ENCODE measurements at places on chromosomes 6 and 20.

GRCh38 chr6:31651602-31652191 is 764 bp downstream of the BAG6 start:
- no peak for DNase-seq

GRCh38 chr6:21395121-21395520 is 198.4 kb upstream of the SOX4 start:
- no peak for DNase-seq

GRCh38 chr20:52193886-52194545 is 2.4 kb upstream of the ZFP64 start:
- DNase-seq: no peak

DNA sequence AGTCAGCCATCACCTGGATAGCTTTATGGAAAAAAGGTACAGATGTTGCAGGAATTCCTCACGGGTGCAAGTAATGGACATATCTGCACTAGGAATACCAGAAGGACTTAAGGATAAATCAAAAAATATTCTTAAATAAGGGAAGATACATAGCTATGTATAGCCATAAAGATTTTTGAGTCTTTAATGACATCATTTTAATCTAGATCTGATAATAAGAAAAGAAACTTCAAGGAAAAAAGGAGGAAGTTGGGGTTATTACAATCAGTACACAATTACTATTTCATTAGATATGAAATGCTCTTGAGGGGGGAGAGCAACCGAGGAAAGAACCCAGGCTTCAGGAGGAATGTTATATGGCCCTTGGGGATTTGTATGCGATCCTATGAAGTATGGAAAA is 110.2 kb downstream of the FOXC1 start:
- DNase-seq: no peak

- no peak for DNase-seq
Observed at GRCh38 chr20:60087563-60088105, 129.4 kb downstream of the CDH26 start.

DNA sequence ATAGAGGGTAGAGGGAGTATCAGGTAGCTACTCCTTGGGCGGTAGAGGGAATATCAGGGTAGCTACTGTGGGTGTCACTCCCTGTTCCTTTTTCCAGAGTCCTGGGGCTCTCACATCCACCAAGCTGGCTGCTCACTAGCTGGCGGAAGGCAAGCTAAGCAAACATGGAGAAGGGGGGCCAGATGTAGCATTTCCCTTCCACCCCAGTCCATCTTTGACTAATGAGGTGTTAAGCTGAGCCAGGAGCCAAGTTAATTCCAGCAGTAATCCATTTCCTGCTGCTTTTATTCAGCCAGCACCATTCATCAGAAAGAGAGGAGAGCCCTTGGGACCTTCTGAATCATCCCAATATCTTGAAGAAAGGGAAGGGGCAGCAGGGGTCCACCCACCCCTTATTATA is 330.0 kb downstream of the ZFAND3 start:
- DNase-seq: no peak

DNA sequence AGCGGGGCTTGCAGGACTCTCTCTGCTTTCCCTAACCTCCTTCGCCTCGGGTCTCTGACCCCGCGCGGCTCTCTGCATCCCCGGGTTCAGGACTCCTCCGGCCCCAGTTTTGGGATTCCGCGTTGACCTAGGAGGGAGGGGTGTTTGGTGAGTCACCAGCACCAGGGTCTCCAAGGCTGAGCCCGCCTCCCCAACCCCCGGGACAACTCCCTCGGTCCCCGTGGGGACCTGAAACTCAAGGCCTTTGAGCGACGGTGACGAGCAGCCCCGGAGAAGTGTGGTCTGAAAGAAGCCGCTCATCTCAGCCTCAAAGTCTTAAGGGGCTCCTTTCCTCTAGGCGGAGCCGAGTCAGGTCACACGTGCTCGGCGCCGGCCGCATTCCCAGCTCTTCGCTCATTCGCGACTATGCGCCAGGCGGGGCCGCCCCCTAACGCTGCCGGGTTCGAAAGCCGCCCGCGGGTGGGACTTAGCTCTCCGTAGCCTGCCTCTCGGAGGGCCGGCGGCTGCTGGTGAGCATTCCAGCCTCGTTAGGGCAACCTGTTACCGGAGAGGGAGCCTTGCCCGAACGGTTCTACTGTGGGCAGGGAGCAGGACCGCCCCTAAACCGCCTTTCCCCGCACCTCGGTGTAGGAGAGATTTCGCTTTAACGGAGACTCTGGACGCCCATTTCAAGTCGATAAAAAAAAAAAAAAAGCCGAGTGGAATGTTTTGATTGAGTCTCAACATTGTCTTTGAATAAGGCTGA is 3.0 kb upstream of the PRDM13 start:
- DNase-seq: no peak

DNA sequence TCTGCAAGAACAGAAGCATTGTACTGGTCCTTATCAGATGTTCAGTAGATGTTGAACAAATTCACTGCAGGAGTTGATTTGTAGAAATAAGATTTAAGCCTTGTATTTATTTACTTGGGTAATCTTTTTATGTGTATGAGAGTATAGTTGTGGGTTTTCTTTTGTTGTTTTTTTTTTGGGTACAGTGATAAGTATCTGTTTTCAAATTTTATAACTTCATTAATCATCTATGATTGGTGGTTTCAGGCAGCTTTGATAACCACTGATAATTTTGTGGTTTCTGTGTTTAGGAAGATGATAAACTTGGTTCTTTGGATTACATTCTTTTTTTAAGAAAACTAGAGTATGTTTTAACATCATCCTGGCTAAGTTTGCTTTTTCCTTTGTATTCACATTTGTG is 2.8 kb downstream of the AFDN start:
- DNase-seq: no peak

GRCh38 chr20:20024942-20025341 is 7.8 kb downstream of the NAA20 start:
- no peak for DNase-seq

- no peak for DNase-seq
Observed at GRCh38 chr20:7850775-7851490, 89.3 kb downstream of the HAO1 start.

GRCh38 chr6:50681213-50681824 is 32.0 kb upstream of the TFAP2D start:
- DNase-seq: no peak

- DNase-seq: peak; percentile 25
Observed at GRCh38 chr6:150354754-150355571, 13.8 kb upstream of the IYD start.

DNA sequence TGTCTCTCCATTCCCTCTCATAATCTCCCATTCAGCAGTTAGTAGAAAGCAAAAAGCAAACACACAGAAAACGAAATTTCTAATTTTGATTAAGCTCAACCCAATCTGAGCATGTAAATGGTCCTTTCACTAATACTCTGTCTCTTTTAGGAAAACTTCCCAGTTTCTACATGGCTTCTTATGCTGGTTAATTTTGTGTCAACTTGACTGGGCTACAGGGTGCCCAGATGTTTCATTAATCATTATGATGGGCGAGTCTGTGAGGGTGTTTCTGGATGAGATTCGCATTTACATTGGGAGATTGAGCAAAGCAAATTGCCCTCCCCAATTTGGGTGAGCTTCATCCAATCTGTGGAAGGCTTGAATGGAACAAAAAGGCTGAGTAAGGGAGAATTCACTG is 142.2 kb downstream of the MBOAT1 start:
- DNase-seq: no peak

GRCh38 chr6:125747589-125748405 is 1.6 kb upstream of the HEY2 start:
- peak; percentile 82 for DNase-seq

GRCh38 chr6:326896-327537 is 34.7 kb downstream of the DUSP22 start:
- DNase-seq: no peak

DNA sequence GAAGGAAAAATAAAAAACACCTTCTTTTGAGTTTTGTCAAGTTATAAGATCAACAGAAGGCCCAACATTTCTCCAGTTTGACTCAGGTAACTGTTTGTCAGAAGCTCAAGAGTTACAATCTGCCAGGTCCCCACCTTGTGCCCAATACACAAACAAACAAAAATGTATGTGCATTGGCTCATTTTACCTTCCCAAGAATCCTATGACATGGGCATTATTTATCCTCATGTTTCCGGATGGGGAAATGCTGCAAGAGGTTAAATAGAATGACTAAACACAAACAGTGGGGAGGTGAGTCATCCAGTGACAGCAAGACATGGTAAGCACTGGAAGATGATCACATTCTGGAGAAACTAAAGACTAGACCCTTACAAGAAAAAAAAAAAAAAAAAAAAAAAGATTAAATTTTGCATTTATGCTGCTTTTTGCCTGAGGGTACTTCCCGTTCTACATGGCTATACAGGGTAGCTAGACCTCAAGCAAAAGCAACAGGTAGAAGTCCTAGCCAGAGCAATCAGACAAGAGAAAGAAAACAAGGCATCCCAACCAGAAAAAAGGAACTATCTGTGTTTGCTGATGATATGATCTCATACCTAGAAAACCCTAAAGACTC is 23.6 kb upstream of the ANKRD60 start:
- DNase-seq: no peak

GRCh38 chr6:57205550-57206328 is 16.4 kb downstream of the RAB23 start:
- no peak for DNase-seq

- DNase-seq: no peak
Observed at GRCh38 chr20:433300-433975, 25.3 kb downstream of the RBCK1 start.

GRCh38 chr20:1857466-1857865 is 37.7 kb upstream of the SIRPA start:
- no peak for DNase-seq

GRCh38 chr6:80181352-80182081 is 75.0 kb downstream of the BCKDHB start:
- DNase-seq: no peak

DNA sequence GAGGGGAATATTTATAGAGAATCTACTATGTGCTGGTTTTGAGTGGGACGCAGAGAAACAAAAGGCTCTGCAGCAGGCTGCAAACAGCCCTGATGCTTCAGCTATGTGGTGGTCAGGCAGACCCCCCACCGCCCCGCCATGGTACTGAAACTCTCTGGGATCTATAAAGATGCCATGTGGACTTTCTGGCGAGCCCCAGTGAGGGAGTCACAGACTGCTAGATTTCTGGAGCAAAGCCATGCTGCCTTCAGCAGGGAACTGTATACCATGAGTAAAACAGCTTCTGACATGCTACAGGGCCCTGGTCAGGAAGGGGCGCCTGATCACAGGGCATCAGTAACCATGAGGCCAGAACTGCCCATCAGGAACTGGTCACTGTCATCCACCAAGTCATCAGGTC is 19.2 kb upstream of the BPIFB1 start:
- DNase-seq: no peak
